Liver (tissue), 10 donors: ENCODE measurements at places on chromosomes 12 and 14.

GRCh38 chr14:90675399-90675798 lies 140.8 kb downstream of the TTC7B start:
- DNase-seq, result no peak

DNA sequence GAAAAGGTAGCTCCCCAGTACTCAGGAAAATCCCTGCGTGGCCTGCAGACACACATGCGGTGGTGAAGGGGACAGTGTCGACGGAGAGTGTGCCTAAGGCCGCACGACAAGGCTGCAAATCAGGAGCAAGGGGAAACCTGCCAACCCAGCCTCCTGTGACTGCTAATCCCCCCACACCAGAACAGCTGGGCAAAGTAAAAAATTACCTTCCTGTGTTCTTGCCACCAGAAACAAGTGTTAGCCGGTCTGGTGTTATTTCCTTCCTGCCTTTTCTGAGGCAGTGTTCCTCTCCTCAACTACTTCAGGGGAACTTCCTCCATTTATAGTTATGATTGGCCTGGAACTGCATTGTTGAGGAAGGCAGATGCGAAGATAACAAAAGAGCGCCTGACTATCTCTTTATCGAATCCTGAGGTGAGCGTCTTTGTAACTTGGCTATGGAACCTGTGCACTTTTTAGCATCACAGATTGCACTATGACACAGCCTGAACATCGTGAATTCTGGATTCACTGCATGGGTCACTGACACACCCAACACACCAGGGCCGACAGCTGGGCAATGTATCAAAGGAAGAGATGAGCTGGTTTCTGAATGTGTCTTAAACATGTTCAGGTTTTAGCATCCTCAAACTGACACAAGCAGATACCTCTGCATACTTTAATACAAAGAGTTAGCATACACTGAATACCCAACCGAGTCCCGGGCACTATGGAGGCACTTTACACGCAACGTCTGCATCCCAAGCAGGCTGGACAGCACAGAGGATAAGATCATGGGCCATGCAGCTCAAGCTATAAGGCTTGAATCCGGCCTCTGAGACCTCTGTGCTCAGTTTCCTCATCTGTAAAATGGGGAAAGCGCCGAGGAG lies 28.9 kb downstream of the SLC15A4 start:
- no peak for DNase-seq

- no peak for DNase-seq
These were observed 60.3 kb upstream of the KCNMB4 start for GRCh38 chr12:70305794-70306193.

GRCh38 chr14:93775744-93776143 lies 12.5 kb downstream of the PRIMA1 start:
- no peak for DNase-seq

DNA sequence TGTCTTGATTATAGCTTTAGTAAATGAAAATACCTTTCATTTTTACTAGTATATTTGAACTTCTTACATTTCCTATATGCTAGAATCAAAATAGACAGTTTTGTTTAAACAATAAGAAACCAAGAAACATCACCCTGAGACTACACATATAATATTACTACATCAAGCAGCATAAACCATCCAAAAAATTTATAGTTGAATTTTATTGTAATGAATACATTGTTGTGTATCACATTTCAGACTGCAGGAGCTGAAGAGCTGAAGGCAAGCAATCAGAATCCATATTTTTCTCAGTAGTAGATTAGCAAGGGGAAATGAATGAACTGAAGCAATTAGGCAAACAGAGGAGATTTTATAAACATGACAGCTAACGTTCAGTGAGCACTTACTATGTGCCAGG lies 379.2 kb downstream of the BTG1 start:
- DNase-seq, result no peak

DNA sequence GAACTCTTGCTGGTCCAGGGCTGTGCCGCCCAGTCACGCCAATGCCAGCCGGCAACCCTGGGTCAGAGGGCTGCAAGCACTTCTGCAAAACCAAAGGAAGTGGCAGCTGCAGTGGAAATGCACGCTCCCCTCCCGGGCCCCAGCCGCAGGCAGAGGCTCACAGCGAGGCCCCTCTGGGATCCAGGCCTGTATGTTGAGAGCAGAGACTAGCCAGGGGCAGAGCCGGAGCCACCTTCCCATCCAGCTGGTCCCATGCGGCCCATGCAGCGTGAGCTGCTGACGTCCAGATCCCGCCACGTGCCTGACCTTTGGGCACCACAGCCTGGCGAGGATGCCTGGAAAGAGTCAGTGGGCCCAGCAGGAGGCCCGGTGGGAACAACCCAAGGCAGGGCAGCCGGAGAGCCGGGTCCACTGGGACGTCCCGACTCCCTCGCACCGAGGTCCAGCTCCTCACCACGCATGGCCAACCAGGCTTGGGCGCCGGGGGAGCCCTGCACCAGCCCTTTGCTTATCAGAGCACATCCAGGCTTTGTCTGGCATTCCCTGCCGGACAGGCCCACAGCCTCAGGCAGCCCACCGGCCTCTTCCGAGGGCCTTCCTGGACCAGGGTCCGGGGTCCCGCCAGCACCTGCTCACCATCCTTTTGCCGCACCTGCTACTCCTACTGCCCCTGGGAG lies 4.3 kb downstream of the GPR132 start:
- no peak for DNase-seq

DNA sequence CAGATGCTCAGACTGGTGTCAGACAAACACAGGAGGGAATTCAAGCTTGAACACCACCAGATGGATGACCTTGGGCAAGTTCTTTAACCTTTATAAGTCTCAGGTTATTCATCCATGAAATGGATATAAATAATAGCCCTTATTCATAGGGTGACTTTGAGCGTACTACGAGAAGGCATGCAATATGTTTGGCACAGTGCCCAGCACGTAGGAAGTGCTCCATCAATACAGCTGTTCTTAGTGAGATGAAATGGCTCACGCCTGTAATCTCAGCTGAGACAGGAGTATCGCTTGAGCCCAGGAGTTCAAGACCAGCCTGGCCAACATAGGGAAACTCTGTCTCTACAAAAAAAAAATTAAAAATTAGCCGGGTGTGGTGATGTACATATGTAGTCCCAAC lies 84.8 kb upstream of the FICD start:
- no peak for DNase-seq
